ENCODE measurements at places on chromosomes 16 and 17.

- no peaks in the 10 kb centered on the region for H3K27me3 ChIP-seq
- H3K4me1 ChIP-seq = no peaks in the 10 kb centered on the region
- ATAC-seq = no peak
- H3K4me3 ChIP-seq = no peak overlapping the region
- no peaks in the 10 kb centered on the region for H3K36me3 ChIP-seq
These were observed 131.9 kb downstream of the MAF start for GRCh38 chr16:79468631-79469030.

DNA sequence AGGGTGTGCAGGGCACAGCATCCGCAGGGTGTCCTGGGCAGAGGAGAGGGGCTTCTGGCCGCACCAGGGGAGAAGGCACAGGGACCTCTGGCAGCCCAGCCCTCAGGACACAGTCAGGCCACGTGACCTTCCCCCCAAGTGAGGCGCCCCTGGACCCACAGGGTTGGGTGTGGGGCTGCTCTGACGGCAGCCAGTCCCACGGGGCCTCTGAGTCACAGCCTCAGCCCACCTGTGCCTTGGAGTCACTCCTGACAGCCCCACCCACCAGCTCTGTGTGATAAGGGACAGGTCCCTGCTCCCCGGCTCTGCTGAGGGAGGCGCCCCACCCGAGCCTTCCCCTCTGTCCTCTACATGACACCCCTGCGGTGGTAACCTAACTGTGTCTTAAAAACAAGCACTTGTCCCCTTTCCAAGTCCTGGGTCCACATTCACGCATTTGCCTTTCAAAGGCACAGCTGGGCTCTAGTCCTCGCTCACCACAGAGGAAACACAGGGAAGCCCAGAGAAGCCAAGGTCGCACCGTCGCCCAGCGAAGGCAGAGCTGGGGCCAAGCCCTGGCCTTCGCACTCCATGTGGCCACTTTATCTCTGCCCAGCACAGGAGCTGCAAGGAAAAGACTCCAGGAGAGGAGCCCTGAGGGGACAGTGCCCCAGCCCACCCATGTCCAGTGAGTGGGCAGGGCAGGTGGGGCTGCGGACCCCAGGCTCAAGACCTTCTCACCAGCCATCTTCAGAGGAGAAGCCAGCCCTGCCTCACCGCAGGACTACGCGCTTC is 5.1 kb upstream of the NPTX1 start:
- no peak overlapping the region for H3K27ac ChIP-seq
- H3K4me1 ChIP-seq = no peaks in the 10 kb centered on the region
- peaks cover 42% of the 10 kb centered on the region for H3K27me3 ChIP-seq
- H3K4me3 ChIP-seq = no peak overlapping the region

- H3K27ac ChIP-seq = no peak overlapping the region
- no peaks in the 10 kb centered on the region for H3K27me3 ChIP-seq
- no peak overlapping the region for H3K4me3 ChIP-seq
- no peaks in the 10 kb centered on the region for H3K4me1 ChIP-seq
These were observed 19.8 kb upstream of the TANGO6 start for GRCh38 chr16:68823401-68824135.

- peak overlapping the region; percentile 69 for H3K4me3 ChIP-seq
- H3K27me3 ChIP-seq = peaks cover 57% of the 10 kb centered on the region
- H3K36me3 ChIP-seq = peaks cover 12% of the 10 kb centered on the region
- no peak for ATAC-seq
These were observed 2.0 kb upstream of the FOXF1 start for GRCh38 chr16:86508028-86508946.

DNA sequence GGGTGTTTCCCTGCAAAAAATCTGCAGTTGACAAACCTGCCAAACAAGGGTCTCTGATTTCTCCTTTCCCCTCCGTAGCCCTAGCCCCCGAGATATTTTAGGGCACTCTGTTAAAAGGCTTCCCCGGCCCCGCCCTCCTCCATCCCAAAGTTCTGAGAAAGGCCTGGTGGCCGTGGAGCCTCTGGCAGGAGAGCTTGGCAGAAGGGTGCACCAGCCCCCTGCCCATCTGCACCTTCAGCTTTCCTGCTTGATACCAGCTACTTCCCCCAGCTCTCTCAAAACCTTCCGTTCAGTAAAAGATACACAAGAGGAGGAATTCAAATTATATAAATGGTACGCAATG is 711 bp upstream of the CANT1 start:
- H3K4me3 ChIP-seq = peak overlapping the region; percentile 96
- peak overlapping the region; percentile 99 for H3K27ac ChIP-seq
- H3K27me3 ChIP-seq = peaks cover 4% of the 10 kb centered on the region
- H3K4me1 ChIP-seq = peaks cover 25% of the 10 kb centered on the region

DNA sequence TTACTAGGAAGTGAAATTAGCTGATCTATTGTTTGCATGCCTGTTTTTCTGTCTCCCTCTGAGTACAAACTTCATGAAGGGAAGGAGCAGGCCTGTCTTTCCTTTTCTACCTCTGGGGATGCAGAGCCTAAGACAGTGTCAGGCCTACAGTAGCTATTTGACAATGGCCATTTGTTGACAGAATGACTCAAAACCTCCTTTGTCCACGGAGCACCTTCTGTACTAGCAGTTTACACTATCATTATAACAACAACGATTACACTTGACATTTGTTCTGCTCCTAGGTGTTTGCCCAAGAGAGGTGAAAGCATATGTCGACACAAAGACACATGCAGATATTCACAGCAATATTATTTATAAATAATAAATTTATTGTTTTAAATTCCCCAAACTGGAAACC is 132.3 kb upstream of the IRX3 start:
- no peak overlapping the region for H3K27ac ChIP-seq
- peaks cover 3% of the 10 kb centered on the region for H3K27me3 ChIP-seq
- no peak for ATAC-seq
- H3K4me3 ChIP-seq = no peak overlapping the region

- H3K27ac ChIP-seq = peak overlapping the region; percentile 100
- ATAC-seq = no peak
- H3K4me1 ChIP-seq = peaks cover 18% of the 10 kb centered on the region
- peak overlapping the region; percentile 98 for H3K4me3 ChIP-seq
- no peaks in the 10 kb centered on the region for H3K27me3 ChIP-seq
- H3K36me3 ChIP-seq = peaks cover 62% of the 10 kb centered on the region
These were observed 1.3 kb downstream of the RBBP6 start for GRCh38 chr16:24540602-24541210.

DNA sequence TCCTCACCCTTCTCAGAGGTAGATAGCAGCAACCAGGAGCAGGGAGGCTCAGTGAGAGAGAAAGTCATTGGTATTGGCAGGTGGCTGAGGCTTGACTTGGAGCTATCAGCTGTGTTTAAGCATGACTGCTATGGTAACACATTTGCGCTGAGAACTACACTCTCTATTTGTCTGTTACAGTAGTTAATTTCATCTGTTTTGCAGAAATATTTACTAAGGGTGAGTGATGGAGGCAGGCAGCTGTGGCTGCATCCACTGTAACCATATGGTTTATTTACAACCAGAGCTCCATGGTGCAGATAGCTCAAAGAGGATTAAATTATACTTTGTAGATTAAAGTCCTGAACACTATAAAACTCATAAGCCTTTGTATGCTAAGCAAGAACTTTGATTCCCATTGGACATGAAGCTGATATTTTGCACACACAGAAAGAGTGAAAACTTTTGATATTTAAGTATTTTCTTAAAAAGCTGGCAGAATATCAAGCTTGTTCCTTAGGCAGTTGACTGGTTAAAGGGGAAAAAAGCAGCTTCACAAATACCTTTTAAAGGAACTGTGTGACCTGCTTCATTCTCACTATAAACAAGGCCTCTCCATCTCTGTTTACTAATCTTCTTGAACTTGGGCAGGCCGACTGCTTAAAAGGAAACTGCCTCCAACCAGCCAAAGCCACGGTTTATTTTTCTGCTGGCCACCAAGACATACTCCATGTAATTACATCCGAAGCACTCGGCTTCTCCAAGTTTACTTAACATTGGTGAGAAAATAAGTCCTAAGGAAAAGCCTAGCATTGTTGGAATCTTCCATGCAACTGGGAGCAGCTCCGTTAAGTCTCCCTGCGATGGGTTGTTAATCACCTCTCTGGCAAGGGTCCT is 299.8 kb upstream of the ZFHX3 start:
- ATAC-seq = no peak
- H3K27me3 ChIP-seq = no peaks in the 10 kb centered on the region

- peaks cover 5% of the 10 kb centered on the region for H3K4me1 ChIP-seq
- H3K4me3 ChIP-seq = no peak overlapping the region
- no peaks in the 10 kb centered on the region for H3K36me3 ChIP-seq
- no peak overlapping the region for H3K27ac ChIP-seq
- peaks cover 4% of the 10 kb centered on the region for H3K27me3 ChIP-seq
These were observed 22.4 kb upstream of the HERPUD1 start for GRCh38 chr16:56909527-56909979.

DNA sequence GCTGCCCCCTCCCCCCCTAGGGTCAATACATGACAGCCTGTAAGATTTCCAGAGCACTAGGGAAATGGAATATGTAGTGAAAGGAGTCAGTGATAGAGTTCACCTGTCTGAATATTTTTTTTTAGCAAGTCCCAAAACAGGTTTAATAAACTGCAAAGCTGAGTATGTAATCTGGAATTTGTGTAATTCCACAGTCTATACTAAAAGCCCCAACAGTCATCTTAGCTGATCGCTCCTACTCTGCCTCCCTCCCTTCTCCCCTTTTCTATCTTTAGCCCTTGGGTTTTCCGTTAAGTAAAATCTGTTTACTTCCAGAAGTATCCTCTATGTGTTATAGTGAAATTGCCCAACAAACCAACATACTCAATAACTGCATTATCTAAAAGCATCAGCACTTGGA is 3.5 kb downstream of the CDH13 start:
- peaks cover 46% of the 10 kb centered on the region for H3K27me3 ChIP-seq
- no peaks in the 10 kb centered on the region for H3K36me3 ChIP-seq
- H3K27ac ChIP-seq = no peak overlapping the region
- H3K4me1 ChIP-seq = peaks cover 2% of the 10 kb centered on the region

DNA sequence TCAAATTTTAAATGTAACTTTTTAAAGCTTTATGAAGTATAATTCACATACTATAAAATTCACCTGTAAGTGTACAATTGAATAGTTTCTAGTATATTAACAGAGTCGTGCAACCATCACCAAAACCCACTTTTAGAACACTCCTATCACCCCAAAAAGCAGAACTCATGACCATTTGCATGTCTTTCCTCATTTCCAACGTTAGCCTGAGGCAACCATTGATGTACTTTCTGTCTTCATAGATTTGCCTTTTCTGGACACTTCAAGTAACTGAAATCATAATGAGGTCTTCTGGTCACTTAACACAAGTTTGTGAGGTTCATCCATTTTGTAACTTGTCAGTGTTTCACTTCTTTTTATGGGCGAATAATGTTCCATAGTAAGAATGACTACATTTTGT is 33.2 kb downstream of the METTL16 start:
- no peak for ATAC-seq
- no peak overlapping the region for H3K4me3 ChIP-seq
- H3K27ac ChIP-seq = no peak overlapping the region
- peaks cover 64% of the 10 kb centered on the region for H3K36me3 ChIP-seq
- peaks cover 10% of the 10 kb centered on the region for H3K4me1 ChIP-seq
- no peaks in the 10 kb centered on the region for H3K27me3 ChIP-seq
